Cortex of kidney (tissue), 1 donor: ENCODE measurements at places on chromosomes 3 and 15.

DNA sequence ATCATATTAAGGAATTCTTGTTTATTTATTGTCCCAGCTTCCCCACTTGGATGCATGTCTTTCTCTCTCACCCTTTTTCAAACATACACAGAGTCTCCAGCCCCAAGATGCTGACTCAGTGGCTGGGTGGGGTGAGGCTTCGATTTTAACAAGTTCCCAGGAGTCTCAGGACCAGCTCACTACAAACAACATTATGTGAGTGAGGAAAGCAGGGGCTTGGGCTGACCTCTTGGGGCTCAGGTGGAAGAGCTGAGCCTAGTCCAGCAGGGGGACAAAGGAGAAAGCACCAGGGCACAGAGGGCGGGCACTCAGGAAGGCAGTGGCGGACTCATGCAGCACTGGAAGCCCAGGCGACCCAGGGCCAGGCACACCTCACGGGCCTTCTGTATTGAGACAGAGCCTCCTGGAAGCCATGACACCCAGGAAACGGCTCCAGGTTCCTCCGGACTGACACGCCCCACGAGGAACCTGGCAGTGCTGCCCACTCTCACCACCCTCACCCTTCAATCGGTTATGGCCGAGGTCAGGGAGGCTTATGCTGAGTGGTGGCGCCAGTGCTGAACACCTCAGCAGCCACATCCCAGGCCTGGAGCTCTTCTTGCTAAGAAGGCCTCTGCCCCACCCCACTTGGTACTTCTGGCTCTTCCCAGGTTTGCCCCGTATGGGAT is 97.4 kb downstream of the LRIG1 start:
- no peak for DNase-seq

DNA sequence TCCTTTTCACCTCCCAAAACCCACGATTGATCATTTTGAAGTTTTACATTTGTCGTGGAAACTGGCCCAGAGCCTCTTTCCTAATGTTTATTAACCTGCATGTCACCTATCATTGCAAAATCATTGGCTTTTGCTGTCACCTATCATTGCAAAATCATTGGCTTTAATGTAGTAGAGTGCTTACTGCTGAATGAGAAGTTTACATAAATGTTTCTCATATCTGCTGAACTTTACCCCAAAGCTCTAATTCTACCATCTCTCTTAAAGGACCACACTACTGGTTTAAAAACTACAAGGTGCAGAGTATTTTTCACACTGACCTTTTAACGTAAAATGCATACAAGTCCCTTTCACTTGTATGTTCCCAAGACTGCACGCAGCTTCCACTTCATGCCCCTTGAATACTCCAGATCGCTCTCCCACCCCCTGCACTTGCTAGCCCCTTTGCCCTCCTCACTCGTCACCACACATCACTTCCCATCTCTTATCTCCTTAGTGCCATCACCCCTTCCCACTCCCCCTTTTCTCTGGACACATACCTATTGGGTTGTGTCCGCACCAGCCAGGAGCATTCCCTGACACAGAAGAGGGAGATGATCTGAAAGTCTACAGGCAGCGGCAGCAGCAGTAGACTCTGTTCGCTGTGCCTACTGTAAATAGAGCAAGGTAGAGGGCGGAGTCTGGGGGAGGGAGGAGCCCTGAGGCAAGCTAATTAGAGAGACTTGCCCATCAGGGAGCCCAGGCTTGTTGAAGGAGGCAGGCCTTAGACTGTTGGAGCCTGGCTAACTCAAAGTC is 30.2 kb upstream of the ATOSA start:
- no peak for DNase-seq

DNA sequence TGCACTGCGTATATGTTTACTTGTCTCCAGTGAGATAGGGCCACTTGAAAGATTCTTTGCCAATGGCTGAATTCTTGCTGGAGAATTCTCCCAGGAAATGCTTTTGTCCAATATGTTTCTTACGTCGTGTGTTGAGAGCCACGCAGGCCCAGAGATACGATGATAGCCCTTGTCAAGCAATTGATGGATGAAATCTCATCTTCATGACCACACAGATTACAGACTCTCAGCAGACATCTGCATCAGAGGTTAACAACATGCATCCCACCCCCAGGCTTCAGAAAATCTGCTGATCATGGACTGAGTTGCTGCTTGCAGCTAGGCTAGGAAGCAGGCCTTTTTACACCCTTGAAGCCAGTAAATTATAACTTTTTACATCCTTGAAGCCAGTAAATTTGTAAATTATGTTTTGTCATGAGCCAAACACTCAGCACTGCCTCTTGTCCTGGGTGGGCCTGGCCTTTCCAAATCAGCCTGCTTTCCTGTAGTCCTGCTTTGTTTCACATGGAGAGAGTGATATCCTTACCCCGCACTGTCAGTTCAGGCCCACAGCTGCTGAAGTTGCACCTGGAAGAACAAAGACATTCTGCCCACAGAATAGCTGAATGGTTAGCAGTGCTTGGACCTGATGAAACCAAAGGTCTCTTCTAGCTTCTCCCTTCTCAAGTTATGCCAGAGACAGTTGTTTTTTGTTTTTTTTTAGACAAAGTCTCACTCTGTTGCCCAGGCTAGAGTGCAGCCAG is 84.4 kb downstream of the GPR156 start:
- no peak for DNase-seq

DNA sequence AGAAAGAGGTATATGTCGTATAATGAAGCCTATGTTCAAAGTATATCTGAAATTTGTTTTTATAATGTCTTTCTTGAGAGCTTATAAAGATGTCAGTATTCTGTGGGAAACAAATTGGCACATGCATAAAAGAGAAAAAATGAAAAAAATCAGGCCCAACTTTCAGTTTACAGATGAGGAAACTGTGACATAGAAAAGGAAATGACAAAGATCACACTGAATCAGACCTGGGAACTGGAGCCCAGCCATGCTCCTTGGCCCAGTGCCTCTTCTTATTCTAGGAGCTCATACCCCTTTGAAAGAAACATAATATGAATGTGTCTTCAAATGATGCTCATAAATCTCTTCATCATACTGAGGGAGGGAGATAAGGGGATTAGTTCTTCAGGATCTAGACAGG is 48.4 kb downstream of the TMEM44 start:
- DNase-seq = no peak

DNA sequence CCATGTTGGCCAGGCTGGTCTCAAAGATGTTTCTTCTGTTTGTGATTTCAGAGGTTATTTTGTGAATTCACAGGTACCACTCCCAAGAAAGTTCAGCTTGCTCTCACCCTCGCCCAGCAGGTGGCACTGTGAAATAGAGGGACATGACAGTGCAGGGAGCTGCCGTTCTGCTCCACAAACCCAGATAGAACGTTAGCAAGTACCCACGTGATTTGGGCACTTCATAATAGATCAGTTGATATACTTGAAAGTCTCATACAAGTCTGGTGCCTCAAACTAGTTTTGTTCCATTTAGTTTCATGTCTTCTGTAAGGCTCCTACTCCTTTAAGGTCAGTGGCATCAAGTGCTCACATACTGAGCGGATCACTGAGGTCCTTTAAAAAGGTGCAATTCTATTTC is 45.5 kb downstream of the FILIP1L start:
- no peak for DNase-seq

GRCh38 chr3:58358808-58359207 is 26.1 kb downstream of the PXK start:
- no peak for DNase-seq
